ENCODE measurements at places on chromosomes 1 and 21.
A peak's percentile ranks its signal among the peaks of the same experiment; 100 is the strongest.

- DNase-seq, result no peak
Observed at GRCh38 chr1:229781453-229781852, 155.4 kb downstream of the URB2 start.

GRCh38 chr21:41168391-41169257 is 664 bp downstream of the BACE2 start:
- DNase-seq, result peak; percentile 79

DNA sequence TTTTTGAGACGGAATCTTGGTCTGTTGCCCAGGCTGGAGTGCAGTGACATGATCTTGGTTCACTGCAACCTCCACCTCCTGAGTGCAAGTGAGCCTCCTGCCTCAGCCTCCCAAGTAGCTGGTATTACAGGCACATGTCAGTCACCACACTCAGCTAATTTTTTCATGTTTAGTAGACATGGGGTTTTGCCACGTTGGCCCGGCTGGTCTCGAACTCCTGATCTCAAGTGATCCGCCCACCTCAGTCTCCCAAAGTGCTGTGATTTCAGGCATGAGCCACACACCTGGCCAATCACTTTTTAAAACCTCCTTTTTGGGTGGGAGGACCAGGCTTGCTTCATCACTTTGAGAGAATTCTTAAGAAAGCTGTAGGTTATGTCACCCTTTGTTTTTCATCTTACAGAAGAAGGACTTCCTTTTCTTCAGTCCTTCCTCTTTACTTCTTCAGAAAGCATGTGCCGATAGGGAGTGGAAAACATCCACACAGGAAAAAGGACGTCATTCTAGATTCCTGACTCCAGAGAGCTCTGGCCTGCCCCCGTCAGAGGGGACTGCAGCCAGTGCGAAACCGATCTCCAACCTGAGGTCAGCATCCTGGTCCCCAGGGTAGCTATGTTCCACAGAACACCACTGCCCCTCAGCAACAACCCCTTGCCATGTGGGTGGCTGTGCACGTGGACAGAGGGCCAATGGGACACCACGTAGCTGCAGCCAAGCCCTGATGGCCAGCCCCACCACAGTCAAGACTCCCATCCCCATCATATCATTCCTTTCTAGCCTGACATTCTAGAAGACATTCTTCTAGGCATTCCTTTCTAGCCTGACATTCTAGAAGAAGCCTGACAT is 21.9 kb downstream of the NCF2 start:
- DNase-seq, result no peak

DNA sequence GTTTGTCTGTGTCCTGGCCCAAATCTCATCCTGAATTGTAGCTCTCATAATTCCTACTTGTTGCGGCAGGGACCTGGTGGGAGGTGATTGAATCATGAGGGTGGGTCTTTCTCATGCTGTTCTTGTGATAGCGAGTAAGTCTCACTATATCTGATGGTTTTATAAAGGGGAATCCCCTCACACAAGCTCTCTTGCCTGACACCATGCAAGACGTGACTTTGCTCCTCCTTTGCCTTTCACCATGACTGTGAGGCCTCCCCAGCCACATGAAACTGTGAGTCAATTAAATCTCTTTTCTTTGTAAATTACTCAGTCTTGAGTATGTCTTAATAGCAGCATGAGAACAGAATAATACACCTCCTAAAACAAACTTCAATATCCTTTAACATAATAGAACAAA is 1065.6 kb downstream of the PLA2G4A start:
- DNase-seq, result no peak

GRCh38 chr21:38790961-38791360 is 14.8 kb upstream of the ETS2 start:
- DNase-seq, result no peak

DNA sequence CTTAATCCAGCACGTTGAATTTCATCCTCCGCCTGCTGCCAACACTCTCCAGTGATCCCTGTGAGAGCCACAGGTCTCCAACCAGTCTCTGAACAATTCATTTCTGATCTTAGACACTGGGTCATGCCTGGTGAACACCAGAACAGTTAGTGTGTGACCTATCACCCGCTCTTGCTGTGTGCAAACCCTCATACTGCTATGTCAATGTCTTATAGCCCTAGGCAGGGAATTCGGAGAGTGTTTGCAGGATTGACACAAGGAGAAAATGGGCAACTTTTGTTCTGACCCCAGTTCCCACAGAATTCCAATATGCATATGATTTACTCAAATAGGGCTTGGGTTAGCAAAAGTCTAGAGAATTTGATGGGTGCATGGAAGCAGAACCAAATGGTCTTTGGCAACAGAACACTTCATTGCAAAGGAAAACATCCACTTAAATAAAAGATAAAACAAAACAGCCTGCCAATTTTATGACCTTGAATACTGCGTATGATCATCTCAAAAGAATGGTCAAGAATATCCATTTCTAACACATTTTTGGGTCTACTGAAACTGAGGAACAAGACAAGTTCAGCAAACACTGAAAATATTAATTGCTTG is 23.0 kb upstream of the GUCA2B start:
- no peak for DNase-seq

DNA sequence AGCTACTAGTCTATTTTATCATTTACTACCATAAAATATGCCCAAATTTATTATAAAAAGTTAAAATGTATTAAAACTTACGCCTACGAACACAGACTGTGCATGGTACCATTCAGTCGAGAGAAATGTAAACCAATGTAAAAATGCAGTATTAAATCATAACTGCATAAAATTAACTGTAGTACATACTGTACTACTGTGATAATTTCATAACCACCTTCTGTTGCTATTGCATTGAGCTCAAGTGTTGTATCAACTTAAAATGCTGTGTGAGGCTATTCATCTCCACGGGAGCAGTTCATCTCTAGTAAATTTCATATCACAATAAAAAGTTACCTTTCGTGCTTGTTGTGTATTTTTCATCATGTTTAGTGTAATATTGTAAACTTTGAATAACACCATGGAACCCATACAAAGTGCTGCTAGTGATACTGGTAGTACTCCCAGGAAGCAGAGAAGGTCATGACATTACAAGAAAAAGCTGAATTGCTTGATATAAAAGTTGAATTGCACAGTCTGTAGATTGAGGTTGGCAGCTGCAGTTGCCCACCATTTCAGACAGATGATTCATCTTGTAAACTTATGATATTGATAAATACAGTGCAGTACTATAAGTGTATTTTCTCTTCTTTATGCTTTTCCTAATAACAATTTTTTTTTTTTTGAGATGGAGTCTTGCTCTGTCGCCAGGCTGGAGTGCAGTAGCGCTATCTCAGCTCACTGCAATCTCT is 19.0 kb upstream of the CENPF start:
- peak; percentile 28 for DNase-seq

DNA sequence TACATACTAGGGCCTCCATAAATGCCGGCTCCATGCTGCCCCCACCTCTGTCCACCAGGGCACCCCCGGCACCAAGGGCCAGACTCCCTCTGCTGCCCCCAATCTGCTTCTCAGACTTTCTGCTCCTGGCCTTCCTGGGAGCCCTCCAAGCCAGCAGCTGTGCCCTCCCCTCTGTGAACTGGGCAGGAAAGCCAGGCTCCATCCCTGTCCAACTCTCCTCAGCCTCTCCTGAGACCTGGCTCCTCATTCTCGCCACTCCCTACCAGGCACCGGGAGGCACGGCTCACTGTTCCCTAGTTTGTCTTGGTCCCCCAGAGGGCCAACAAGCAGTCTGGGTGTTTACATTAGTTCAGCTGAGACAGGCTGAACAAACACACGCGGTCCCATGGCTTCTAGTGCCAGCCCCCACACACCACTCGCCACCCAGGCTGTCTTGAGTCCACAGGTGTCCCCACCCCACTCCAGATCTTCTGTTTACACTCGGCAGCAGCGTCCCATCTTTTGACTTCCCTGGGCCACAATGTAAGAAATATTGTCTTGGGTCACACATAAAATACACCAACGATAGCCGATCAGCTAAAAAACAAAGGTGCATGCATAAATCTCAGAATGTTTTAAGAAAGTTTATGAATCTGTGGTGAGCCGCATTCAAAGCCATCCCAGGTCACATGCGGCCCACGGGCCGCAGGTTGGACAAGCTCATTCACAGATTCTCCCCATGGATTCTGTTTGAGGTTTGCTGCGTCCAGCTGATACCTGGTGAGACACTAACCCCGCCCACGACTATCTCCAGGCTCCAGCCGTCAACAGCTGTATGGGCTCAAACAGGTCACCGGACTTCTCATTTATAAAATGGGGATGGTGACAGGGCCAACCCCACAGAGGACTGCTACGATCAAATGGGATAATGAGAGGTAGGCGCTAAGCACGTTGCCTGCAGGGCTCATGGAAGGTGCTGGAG is 29.5 kb upstream of the ECE1 start:
- DNase-seq, result peak; percentile 36

DNA sequence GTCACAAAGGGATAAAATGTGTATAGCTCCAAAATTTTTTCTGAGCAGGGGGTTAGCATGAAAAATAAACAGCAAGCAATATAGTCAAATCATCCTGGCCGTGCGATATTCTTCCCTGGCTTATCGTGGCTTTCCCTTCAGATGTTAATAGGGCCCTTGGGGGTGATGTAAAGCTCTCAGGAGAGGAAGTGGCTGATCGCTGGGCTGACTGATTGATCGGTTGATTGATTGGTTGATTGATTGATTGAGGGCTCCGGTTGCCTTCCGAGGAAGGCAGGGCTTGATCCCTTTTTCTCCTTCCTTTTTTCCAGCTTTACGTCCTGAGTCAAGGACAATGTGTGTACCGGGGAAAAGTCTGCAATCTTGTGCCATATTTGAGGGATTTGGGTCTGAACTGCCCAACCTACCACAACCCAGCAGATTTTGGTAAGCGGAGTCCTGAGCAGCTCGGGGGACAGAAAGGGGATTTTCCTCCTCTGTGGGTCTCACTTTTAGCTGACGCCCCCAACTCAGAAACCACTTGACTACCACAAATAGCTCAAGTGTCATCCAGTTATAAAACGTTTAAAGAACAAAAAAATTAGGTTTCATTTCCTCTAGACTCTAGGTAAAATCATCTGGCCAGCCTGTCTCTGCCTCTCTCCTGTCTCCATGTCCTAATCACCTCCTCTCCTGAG is 29.5 kb downstream of the TFF3 start:
- no peak for DNase-seq

DNA sequence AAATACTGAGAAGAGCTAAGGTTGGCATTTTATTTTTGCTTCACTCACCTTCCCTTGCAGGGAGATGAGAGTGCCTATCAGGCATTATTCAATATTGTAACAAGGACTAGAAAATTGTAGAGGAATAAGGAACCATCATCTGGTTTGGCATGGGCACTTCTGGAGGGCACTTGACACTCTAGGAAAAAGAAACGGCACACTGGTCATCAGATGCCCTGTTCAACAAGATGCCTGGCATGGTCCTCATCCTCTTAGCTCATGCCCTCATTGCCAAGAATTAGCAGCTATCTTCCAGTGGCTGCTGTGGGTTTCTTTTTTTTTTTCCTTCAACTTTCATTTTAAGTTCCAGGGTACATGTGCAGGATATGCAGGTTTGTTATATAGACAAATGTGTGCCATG is 95.1 kb upstream of the ESRRG start:
- no peak for DNase-seq

DNA sequence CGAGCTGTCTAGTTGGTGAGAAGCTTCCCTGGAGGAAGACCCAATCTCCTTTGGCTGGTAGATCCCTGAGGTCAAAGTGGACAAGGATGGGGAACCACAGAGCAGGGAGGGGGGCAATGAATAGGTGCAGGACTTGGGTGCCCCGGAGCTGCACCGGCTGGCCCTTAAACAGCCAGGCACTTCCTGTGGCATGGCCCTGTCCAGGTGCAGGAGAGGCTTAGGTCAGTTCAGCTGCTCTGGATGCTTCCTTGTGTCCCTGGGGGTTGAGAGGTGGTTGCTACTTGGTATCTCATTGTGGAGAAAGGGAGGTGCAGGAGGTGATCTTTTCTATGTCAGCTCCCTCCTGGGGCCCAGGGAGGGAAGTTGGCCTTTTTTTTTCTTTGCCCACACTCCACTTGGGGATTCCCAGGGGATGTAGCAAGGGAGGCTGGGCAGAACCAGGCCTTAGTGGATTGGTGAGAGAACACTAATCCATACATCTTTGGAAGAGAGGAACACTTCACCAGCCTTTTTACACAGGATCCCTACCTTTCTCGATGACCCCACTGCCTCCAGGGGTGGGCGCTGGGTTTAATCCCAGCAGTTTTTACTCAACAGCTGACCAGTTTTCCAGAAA is 1.2 kb upstream of the ST3GAL3 start:
- DNase-seq, result peak; percentile 47

- no peak for DNase-seq
Observed at GRCh38 chr1:7248549-7249199, 463.4 kb downstream of the CAMTA1 start.

GRCh38 chr21:35048706-35049617 is at the start of gene RUNX1:
TSS of gene RUNX1 (minus strand) at chr21:35049302.
- DNase-seq, result peak; percentile 70

- no peak for DNase-seq
Observed at GRCh38 chr1:22846458-22846857, 126.2 kb downstream of the LACTBL1 start.

- peak; percentile 33 for DNase-seq
Observed at GRCh38 chr1:32962248-32962896, 2.2 kb downstream of the RNF19B start.

- DNase-seq, result no peak
Observed at GRCh38 chr1:48906164-48906563, 129.5 kb upstream of the BEND5 start.

DNA sequence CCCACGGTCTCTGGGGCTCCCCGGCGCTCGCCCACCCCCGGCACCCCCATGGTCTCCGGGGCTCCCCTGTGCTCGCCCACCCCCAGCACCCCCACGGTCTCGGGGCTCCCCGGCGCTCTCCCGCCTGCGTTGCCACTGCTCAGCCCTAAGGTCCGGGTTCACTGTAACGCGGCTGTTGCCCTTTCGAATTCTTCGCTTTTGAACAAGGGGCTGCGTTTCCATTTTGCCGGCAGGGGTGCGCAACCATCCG is 5.2 kb upstream of the FTCD start:
- DNase-seq, result no peak

GRCh38 chr1:23895993-23896392 is 17.2 kb downstream of the CNR2 start:
- no peak for DNase-seq

DNA sequence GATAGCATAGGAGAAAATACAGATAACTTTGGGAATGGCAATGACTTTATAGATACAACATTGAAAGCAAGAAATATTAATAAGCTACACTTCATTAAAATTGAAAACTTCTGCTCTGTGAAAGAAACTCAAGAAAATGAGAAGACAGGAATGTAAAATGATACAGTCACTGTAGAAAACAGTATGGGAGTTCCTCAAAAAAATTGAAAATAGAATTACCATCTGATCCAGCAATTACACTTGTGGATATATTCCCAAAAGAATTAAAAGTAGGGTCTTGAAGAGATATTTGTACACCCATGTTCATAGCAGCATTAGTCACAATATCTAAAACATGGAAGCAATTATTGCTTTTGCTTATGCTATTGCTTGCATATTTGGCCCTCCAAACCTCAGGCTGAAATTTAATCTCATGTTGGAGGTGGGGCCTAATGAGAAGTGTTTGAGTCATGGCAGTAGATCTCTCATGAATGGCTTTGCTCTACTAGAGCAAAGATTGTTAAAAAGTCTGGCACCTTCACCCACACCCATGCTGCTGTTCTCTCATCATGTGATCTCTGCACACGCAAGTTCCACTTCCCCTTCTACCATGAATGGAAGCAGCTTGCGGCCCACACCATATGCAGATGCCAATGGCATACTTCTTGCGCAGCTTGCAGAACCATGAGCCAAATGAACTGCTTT is 15.3 kb upstream of the AHCYL1 start:
- peak; percentile 83 for DNase-seq
